ENCODE measurements at places on chromosomes 3 and 15.
A peak's percentile ranks its signal among the peaks of the same experiment; 100 is the strongest.

GRCh38 chr15:38053776-38054175, 119.3 kb downstream of the TMCO5A start:
- no peak for DNase-seq

GRCh38 chr15:59689626-59690236, 611 bp upstream of the BNIP2 start:
- peak; percentile 62 for DNase-seq

DNA sequence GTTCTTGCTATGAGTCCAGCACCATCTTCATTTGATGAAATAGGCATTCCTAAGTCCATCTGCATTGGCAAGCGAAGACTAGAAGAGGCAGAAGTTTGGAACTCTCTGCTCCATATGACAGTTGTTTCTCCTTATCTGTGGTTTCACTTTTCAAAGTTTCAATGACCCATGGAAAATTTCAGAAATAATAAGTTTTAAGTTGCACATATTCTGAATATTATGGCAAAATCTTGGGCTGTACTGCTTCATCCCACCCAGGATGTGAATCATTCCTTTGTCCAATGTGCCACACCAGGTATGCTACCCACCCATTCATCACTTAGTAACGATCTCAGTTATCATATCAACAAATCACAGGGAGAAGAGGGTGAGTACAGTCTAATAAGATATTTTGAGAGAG, 647.9 kb downstream of the GRM7 start:
- no peak for DNase-seq

DNA sequence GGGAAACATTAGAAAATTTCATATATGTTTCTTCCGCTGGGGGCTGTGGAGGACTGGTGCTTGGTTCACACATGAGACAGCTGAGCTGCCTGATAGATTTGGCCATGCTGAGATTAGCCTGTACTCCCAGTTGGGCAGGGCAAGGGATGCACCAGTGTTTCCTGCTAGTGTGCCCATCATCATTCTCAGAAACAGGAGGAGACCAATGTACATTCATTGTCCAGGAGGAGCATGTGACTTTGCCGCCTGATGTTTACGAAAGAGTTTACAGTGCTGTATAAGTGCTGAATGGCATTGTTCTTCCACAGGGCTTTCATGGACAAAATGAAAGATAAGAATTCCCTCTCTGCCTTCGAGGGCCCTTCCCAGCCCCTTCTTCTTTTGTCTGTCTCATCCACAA, 311.1 kb upstream of the THBS1 start:
- no peak for DNase-seq

DNA sequence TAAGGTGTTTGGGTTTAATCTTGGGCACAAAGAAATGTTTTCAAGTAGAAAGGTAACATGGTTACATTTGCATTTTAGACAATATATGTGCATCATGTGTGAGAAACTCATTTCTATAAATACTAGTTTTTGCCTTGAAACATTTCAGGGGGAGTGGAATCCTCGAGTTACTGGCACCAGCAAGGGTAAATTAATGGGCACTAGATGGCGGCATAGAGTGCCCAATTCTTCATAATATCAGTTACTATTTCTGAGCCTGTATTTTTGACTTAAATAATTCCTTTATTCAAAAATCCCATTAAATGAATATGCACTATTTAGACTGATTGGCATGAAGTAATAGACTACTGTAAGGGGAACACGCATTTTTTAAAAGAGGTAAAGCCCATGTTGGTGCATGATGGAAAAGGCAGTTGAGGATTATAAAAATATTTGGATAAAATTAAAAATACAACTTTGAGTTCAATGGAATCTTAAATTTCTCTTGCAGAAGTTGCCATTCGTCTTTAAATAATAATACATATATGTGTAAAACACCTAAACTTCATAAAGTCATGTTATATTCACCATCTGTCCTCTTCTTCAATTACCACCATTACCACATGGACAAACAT, 106.3 kb downstream of the ZBTB20 start:
- DNase-seq, result peak; percentile 28

- DNase-seq, result no peak
Observed at GRCh38 chr15:32683906-32684584, 33.8 kb upstream of the GREM1 start.
